Erythroblast (primary cell): ENCODE measurements at places on chromosomes 7 and 10.

GRCh38 chr7:137878333-137878961 is 31.7 kb upstream of the DGKI start:
- DNase-seq: peak; percentile 90

- no peak for DNase-seq
Measured at GRCh38 chr7:155745737-155746136, 66.5 kb downstream of the SHH start.

- DNase-seq: no peak
Measured at GRCh38 chr7:16271990-16272665, 149.2 kb downstream of the CRPPA start.

- no peak for DNase-seq
Measured at GRCh38 chr10:13310518-13311176, 10.8 kb upstream of the PHYH start.

GRCh38 chr7:91683823-91684222 is 196.7 kb downstream of the MTERF1 start:
- DNase-seq: peak; percentile 5

DNA sequence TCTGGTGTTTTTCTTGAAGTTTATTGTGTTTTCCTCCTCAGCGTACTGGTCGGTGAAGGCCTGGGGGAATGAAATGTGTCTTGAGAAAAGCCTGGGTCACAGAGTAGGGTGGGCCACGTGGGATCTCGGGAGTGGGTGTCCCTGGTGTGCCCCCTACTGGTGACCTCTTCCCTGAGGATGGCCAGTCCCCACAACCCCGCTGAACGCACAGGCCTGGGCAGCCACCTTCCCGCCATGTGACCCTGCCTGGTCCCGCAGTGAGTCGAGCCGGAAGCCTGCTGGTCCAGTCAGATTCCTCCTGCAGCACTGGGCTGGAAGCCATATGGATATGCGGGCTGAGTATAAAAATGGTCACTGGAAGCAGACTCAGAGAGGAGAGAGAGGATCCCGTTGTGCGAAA is 52.9 kb upstream of the GNA12 start:
- DNase-seq: no peak

GRCh38 chr7:36943591-36944435 is 219.5 kb upstream of the AOAH start:
- DNase-seq: no peak

GRCh38 chr7:87218796-87219544 is 562 bp downstream of the TMEM243 start:
- no peak for DNase-seq

GRCh38 chr10:131452926-131453720 is 141.6 kb upstream of the TCERG1L start:
- DNase-seq: no peak

DNA sequence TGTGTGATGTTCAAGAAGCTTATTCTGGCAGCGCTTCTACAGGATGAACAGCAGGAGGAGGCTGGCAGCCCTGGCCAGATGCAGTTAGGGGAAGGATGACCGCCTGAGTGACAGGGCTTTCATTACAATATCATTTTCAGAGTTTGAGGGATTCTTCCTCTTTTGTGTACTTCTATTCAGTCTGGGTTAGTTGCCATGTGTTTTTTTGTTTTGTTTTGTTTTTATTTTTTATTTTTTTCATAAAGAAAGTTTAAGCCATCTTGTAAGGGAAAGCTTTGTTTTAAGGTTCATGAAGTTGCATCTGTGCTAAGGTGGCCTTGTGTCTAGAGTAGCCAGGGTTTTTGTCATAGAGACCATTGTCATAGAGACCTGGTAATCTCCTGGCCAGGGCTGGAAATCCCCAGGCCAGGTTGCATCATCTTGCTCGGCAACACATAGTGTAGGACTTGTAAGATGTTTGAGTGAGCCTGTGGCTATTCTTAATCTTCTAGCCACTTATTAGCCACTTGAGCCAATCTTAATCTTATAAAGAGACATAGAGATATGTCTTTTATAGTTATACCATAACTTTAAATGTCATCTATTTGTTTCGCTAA is 230.5 kb upstream of the TMEM229A start:
- DNase-seq: no peak

DNA sequence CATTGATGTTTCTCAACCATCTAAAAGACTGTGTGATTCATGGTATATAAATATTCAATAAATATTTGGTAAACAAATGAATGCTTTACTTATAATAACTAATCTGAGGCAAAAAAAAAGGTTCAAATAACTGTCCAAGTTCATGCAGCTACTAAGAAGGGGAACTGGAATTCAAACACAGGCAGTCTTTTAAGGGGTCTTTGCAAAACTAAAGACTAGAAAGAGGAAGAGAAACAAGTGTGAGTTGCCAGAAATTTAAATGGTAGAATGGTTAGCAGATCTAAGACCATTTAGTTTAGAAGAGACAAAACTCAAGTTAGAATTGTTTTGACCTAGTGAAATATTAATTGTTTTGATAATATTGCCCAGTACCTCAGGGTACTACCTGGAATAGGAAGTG is 642.0 kb upstream of the LRRN3 start:
- DNase-seq: no peak

- DNase-seq: peak; percentile 44
Measured at GRCh38 chr7:65251851-65252620, 121.6 kb upstream of the ZNF92 start.

- no peak for DNase-seq
Measured at GRCh38 chr10:74227697-74228424, 76.8 kb downstream of the ADK start.

DNA sequence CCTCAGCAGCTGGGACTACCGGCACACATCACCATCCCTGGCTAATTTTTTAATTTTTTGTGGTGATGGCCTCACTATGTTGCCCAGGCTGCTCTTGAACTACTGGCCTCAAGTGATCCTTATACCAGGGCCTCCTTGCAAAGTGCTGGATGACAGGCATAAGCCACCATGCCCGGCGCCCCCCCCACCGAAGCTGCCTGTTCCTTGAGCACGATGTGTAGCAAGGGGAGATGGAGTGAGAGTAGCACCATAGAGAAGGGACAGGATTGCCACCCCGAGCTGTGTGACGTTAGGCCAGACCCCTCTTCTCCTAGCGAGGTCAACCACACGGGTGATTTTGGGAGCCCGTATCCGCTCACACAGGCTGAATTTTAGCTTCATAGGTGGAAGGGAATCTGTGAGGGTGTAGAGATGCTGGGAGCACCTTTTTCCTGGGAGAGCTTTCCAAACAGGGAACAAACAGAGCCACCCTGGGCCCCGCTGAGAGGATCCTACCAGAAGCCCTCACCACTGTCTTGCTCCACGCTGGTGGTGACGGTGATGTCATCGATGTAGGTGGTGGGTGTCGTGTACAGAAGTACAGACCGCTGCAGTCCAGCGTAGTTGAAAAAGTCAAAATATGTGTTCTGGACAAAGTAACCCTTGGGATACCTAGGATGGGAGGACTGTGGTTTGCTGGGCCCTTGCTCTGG is 3.0 kb downstream of the GUSB start:
- no peak for DNase-seq

DNA sequence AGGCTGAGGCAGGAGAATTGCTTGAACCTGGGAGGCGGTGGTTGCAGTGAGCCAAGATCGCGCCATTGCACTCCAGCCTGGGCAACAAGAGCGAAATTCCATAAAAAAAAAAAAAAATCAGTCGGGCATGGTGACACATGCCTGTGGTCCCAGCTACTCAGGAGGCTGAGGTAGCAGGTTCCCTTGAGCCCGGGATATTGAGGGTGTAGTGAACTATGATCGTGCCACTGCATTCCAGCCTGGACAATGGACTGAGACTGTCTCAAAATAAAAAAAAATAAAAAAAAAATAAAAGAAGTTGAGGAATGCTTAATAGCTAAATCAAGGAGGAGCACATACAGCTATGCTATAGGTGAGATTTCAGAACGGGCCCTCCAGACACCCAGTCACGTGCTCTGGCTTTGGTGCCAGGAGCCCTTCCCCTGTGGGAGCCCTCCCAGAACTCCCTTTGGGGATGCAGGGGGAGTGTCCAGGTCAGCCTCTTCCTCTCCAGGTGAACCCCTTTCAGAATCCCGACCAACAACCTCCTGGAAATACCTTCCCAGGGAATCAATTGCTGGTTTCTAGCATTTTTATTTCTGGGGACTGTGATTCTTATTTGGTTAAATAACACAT is 42.9 kb upstream of the CTBP2 start:
- no peak for DNase-seq

- DNase-seq: no peak
Measured at GRCh38 chr10:104492329-104492940, 138.8 kb downstream of the CFAP58 start.

GRCh38 chr7:53600296-53600695 is 564.9 kb downstream of the POM121L12 start:
- no peak for DNase-seq

GRCh38 chr7:39095875-39096619 is 118.3 kb downstream of the POU6F2 start:
- no peak for DNase-seq

DNA sequence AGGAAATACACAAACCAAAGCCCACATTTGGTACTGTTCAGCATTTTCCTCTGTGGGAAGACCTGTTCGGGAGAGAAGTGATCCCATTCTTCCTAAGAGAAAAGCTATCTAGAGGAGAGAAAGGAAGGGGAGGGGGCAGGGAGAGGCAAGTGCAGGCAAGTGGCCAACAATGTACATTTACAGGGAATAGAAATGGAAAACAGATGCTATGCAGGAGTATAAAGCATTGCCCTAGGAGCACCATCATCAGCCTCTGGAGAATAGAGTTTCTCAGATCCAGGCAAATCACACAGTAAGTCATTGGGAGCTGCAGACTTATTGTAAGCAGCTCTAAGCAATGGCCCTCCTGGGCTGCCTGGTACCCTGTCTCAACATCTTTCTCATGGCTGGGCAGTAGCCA is 424.4 kb upstream of the AUTS2 start:
- DNase-seq: no peak

DNA sequence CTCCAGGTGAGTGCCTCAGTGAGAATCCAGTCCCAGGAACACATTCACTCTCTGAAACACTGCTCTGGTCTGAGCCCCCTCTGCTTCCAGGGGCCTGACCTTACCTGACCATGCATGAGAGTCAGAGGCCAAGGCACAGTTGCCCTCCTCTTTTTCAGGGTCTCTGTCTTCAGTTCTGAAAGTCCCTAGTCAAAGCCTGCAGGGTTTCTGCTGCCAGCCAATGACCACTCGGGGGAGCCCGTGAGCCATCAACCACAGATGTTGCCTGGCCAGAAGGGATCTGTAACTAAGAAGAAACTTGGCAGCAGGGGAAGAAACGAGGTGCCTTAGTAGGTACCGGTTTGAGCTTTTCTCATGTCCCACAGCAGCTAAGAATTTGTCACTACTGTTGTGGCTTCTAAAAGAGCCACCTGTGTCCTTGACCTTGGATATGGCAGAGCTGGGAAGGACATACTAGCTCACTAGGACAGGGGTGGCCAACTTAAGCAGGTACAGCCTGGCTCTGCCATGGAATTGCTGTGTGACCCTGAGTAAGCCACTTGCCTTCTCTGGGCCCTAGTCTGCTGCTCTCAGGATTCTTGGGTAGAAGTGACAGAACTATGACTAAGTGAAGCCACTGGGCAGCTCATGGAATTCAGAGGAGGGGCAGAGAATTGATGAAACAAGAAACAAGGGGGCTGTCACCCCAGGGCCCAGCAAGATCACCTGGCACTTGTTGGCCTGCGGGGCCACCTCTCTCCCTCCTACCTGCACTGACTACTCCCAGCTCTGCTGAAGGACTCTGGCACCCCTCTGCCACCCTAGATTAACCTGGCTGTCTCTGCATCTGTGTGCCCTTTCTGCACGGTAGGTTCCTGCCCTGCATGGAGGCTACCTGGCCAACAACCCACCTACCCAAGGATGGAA is 83.8 kb upstream of the GPR26 start:
- DNase-seq: peak; percentile 72

- no peak for DNase-seq
Measured at GRCh38 chr7:102318482-102318971, 31.9 kb downstream of the SH2B2 start.

DNA sequence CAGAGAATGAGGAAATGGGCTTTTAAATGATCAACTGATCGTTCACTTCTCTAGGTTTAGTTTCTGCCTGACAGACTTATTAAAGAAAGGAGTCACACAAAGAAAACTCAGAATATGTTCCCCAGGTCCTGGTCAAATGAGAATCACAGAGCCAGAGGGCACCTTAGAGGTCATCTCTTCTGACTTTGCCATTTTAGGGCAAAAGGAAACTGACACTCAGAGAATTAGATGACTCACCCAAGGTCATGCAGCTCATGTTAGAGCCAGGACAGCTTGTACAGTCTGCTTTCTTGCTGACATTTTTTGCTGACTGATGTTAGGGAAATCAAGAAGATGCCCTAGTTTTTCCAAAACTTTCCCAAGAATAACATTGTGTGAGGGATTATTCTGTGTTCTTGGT is 312.7 kb upstream of the SP8 start:
- no peak for DNase-seq

DNA sequence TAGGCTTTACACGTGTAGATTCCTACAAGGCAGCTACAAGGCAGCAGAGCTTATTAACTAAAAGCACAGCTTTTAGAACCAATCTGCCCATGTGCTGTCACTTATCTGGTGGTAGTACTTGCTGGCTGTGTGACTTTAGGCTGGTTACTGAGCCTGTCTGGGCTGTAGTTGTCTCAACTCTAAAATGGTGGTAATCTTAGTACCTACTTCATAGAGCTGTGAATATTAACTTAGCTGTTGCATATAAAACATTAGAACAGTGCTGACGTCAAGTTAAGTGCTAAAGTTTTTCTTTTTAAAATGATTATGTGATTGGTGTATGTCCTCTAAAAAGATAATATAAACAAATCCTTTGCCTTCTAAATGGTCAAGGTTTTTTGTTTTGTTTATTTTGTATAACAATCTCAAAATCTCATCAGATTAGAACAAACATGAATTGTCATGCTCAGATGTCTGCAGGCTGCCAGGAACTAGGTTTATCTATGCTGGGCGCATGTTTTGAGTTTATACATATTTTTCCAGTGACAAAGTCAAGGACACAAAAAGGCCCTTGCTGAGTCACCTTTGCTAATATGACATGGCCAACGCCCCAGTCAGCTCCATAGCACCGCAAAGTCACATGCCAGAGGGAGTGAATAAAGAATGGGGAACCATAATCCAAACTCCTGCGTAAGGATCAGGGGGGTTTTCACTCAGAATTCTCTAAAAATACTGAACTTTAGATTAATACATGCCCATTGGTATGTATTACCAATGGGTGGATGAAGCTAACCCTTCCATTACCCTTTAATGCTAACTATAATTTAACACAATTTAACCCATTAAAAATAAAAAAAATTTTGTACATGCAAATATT is 39.8 kb upstream of the ARL4A start:
- peak; percentile 84 for DNase-seq

DNA sequence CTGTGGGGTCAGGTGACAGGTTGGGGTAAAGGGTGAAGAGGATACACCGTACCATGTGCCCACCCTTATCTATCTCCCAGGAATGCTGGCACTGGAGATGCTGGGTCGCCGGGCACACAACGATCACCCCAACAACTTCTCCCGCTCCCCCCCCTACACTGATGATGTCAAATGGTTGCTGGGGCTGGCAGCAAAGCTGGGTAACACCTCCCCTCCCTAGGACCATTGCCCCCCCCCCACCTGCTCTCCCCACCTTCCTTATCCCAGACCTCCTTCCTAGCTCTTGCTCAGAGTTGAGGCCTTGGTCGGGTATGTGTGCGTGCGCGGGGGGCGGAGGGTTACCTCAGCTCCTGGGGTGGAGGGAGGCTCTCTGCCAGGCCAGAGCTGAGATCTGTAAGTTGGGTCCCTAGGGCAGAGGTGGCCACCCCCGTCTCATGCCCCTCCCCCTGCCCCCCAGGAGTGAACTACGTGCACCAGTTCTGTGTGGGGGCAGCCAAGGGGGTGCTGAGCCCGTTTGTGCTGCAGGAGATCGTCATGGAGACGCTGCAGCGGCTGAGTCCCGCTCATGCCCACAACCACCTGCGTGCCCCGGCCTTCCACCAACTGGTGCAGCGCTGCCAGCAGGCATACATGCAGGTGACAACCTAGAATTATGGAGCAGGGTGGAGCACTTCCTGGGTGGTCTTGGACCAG is 10.7 kb downstream of the NDST2 start:
- no peak for DNase-seq
